CD8-positive, alpha-beta memory T cell (primary cell): ENCODE measurements at places on chromosomes 5 and 9. TPM values are rescaled to one million over a fixed set of nuclear protein-coding genes. Genes with fewer than 3 reads are reported as not detected.
A peak's percentile ranks its signal among the peaks of the same experiment; 100 is the strongest.

GRCh38 chr9:14766299-14766698 is 43.8 kb upstream of the CER1 start:
- DNase-seq, result no peak

DNA sequence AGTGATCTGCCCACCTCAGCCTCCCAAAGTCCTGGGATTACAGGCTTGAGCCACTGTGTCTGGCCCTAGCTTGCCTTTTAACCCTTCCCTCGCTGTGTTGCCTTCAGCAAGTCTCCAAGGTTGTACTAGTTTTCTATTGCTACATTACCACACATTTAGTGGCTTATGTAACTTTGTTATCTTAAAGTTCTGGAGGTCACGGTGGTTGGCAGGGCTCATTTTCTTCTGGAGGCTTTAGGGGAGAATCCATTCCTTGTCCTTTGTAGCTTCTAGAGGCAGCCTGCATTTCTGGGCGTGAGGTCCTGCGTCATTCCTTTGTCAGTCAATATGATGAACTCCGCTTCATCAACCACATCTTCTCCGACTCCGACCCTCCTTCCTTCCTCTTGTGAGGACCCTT is 2.9 kb upstream of the PRRC2B start:
- no peak for DNase-seq

- peak; percentile 62 for DNase-seq
These were observed 100.3 kb upstream of the PANK3 start for GRCh38 chr5:168679515-168679920.

DNA sequence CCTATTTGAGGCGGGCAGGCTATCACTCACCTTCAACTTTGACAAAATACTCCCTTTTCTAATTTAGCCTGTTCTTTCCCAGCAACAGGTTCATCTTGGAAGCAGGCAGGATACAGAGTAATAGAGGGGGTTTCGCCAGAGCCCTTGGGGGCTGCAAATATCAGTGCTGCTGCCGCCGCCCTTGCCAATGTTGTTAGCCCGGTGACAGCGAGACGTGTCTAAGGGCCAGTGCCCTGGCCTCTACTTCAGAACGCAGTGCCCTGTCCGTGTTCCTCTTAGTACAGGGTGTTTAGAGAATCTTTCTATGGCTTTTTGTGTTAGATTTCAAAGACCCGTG is 703 bp downstream of the FAM120AOS start:
- no peak for DNase-seq

- DNase-seq, result no peak
These were observed 192.1 kb upstream of the TRIM32 start for GRCh38 chr9:116494815-116495634.

GRCh38 chr5:96483878-96484277 is 50.8 kb upstream of the PCSK1 start:
- DNase-seq, result no peak

SGCD gene
- 0.11 TPM for total RNA-seq

ELOVL7 gene
- total RNA-seq, result 0.11 TPM

RMI1 gene
- total RNA-seq, result 29.0 TPM
